AG04449 (cell line): ENCODE measurements at places on chromosomes 12 and 14.

GRCh38 chr12:31005256-31005943 lies 68.3 kb upstream of the DDX11 start:
- DNase-seq, result no peak

- no peak for DNase-seq
Observed at GRCh38 chr12:96073346-96074330, 38.3 kb upstream of the LTA4H start.

- DNase-seq, result no peak
Observed at GRCh38 chr12:51631591-51631990, 40.6 kb downstream of the SCN8A start.

GRCh38 chr12:79001404-79001803 lies 136.8 kb downstream of the SYT1 start:
- DNase-seq, result no peak

- DNase-seq, result no peak
Observed at GRCh38 chr12:104480826-104481440, 24.2 kb downstream of the CHST11 start.

GRCh38 chr14:28576523-28576922 lies 190.1 kb upstream of the FOXG1 start:
- no peak for DNase-seq

GRCh38 chr12:69105101-69105962 lies 134.0 kb upstream of the CPSF6 start:
- DNase-seq, result no peak

GRCh38 chr12:1614360-1614759 lies 14.7 kb upstream of the WNT5B start:
- DNase-seq, result no peak

DNA sequence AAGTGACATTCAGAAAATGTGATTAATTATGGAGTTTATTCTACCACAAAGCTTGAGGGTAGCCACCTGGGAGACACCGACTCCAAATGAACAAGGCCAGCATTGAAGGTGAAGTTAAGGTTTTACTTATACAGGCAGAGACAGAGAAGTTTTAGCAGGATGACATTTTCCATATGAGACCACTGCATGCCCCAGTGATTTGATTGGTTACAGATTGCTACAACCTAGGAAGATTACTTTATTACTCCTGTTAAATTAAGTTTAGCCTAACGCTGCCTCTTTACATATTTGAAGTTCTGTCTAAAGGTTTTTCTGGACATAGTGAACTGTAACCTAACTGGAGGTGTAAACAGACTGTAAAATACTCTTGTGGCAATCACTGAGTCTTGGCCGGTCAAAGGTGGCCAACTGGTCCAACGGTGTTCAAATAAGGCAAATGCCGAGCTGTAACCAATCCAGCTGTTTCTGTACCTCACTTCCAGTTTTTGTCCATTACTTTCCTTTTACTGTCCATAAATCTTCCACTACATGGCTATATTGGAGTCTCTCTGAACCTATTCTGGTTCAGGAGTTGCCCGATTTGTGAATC lies 57.2 kb downstream of the RIN3 start:
- no peak for DNase-seq

DNA sequence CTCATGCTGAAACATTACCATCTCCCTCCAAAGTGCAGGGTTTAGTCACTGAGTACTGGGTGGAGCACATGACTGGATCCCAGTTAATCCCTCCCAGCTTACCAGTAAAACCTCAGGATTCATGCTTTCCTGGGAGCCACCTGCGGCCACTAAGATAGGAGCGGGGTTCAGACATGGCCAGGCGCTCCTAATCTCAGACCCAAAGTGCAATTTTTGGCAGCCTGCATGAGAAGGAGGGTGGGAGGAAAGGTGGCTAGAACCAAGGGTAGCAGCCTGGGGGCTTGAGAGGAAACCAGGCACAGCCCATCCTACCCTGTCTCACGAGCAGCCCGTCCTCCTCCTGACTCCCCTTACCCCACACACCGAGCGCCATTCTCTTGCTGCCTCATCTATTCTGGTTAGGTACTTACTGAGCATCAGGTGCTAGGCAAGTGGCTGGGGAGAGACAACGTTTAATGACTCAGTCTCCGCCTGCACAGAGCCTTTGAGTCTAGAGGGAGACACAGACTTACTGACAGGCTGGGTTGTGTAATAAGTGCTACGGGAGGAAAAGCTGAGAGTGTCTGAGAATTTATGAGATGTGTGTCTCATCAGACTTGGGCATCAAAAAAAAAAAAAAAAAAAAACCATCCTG lies 9.9 kb downstream of the GPRC5A start:
- DNase-seq, result peak; percentile 89

DNA sequence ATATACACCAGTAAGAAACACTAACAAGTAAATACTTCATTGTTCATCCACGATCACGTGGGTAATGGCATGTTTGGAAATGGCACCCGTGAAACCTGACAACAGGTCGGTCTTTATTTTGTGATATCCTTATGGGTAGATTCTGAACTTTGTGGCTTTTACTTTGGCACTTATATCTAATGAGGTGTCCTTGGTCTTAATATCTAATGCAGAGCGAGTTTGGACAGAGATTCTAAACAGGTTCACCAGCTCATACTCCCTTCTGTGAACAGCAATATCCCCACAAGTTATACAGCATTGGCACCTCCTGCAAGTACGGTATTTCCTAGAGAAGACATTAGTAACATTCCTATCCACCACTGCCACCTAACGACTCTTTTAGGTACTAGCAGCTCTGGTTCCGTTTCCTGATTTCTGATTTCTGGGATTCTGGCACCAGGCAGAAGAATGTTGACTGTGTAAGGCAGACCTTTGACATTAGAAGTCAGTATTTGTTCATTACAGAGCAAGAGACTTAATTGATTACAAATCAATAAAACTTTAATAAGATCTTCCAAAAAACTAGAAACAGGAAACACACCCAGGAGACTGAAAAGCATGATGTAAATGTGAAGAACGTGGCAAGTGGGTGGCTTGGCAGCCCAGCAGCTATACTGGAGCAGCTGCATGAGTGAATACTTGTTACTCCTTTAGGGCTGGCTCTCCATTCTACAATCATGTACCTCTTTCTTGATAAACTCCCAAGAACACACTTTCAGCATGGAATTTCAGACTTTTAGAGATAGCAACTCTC lies 2.5 kb downstream of the ANG start:
- DNase-seq, result no peak

DNA sequence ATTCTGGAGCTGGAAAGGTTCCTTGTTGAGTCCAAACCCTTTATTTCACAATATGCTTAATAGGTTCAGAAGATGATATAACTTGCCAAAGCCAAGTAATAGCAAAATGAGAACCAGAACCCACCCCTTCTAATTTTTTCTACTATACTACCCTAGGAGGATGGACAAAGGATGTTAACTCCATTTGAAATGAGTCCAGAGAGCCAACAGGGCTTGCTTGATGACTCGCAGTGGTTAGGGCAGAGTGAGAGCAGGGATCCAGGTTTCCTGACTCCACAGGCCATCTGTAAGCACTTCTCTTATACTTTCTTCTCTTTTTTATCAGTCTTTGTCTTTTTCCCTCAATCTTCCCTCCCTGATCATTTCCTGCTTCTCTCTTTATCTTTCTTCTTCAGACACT lies 668.1 kb downstream of the MED13L start:
- DNase-seq, result no peak

DNA sequence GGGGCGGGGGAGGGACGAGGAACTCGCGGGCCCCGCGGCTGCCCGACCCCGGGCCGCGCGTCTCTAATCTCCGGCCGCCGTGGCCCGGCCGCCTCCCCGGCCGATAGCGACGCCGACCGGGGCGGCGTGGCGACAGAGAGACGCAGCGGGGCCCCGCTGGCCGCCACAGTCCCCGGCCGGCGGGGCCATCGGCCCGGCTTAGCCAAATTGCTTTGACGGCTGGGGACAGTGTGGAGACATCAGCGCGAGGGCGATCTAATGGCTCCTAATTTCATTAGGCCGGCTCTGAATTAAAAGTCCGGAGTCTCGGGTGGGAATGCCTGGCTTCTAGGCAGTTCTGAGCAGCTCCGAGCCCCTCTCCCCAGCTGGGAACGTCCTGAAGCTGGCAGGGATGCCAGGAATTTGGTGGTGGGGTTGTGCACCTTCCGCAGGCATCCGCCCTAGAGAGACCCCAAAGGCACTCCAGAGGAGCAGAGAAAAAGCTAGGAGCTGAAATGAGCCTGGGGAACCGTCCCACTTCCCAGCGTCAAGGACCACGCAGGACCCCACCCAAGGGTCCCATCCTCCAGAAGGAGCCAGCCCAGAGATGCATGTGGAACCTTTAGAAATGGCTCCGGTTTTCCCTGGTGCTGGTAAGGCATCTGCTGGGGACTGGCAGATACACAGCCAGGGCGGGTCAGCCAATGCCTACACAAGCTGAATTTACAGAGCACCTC lies 9.6 kb downstream of the TBX5 start:
- DNase-seq, result no peak

DNA sequence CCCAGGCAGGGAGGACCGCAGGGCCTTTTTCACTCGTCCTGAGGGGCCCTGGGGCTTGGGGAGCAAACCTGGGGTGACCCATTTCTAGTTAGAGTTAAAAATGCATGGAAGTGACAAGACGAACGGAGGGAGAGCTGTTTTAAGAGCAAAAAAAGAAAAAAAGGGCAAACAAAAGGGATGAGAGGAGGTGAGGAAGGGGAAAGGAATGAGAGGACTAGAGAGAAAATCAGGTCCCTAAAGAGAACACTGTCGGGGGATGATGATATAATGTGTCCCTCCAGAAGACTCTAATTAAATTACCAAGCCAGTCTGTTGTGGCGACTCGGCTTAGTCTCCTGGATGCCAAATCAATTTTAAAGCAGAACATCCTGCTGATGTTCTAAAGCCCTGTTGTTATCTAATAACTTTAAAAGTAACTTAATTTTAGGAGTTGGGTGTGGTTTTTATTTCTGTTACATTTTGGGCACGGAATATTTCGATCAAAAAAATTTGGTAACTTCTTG lies 1.1 kb downstream of the ANO6 start:
- no peak for DNase-seq

DNA sequence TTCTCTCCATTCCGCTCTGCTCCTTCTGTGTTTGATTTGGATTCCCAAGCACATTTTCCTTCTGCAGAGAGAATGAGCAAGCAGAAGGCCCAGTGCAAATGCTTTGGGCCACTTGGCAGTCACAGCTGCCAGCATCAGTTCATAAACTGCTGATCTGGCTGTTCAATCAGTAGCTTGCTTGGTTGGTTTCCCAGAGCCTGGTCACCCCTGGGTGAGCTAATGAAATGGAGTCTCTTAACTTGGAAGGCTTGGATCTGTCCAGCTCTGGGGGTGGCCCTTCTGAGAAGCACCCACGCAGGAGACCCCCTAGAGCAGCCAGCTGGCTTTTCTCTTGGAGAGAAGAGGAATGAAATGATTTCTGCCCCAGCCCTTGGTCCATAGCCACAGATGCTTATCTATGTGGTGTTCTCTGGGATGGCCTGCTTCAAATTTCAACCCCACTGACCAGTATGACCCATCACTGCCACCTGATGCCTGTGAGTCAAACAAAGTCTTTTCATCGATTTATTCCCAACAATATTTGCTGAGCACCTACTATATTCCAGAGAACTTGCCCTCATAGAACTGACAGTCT lies 30.3 kb downstream of the FAIM2 start:
- no peak for DNase-seq

DNA sequence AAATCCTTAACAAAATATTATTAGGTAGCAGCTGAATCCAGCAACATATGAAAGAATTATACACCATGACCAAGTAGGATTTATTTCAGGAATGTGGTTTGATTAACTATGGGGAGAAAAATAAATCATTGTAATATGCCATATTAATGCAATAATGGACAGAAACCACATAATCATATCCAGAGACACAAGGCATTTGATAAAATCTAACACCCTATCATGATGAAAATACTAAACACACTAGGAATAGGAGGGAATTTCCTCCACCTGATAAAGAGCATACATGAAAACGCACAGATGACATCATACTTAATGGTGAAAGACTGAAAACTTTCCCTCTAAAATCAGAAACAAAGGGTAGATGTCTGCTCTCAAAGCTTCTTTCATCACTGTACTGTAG lies 238.9 kb downstream of the PHLDA1 start:
- DNase-seq, result no peak

- no peak for DNase-seq
Observed at GRCh38 chr14:75001899-75002298, 822 bp upstream of the EIF2B2 start.

DNA sequence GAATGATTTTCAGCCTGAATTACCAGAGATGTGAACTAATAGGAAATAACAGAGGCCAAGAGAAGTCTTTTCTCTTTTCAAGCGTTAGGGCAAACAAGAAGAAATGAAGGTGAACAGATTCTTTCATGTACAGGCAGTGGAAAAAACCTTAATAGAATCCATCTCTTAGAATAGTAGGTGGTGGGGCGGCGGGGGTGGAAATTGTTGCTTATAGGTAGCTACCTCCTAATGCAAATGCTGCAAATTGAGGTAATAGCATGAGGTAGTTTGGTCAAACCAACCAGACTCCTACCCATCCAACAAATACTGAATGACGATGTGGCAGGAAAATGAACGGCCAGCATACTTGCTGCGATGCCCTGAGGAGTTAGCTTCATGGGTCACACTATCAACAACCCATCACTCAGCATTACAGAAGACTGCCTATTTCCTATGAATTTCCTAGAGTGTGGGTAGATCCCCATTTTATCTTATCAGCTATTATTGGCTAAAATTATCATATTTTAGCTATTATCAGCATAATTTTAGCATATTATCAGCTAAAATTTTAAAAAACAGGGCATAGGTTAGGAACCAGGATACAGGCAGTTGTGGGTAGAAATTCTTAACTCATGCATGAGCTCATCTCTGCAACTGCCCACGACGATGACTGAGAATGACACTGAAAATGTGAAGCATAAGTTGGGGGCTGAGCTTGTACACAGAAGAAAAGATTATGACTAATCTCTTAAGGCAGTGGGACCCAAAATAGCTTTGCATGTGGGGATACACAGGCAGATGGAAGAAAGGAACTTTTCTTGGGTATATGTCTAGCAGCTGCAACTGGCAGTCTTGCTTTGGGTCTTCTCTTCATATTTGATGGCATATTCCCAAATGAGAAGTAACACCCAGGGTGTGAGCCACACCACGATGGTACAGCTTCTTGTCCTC lies 68.7 kb downstream of the NIN start:
- peak; percentile 64 for DNase-seq

GRCh38 chr12:2959505-2960389 lies 550 bp downstream of the TEAD4 start:
- no peak for DNase-seq

GRCh38 chr12:62582065-62582366 lies 115.4 kb downstream of the MON2 start:
- DNase-seq, result no peak

DNA sequence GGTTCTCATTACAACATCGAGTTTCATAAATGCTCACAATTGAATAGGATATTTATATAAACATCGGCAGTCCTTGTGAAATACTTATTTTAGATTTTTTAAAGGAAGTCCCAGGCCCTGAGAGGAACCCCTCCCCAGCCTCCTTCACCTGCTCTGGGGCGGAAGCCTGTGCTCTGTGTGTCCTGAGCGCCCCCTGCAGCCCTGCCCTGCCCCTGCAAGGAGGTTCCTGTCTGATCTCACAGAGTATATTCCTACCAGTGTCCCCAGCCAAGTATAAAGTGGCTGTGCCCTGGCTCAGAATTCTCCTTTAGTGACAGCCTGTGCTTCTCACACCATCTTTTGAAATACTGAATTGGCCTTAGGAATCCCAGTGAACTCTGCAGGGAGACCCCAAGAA lies 659.5 kb downstream of the TMEM121 start:
- no peak for DNase-seq
